ENCODE measurements at places on chromosomes 16 and 17.
A peak's percentile ranks its signal among the peaks of the same experiment; 100 is the strongest.

GRCh38 chr16:66423177-66423576, 3.9 kb upstream of the BEAN1 start:
- no peak for DNase-seq

- no peak for DNase-seq
These were observed 988 bp downstream of the RAP1GAP2 start for GRCh38 chr17:2797226-2797625.

- DNase-seq = no peak
These were observed 19.8 kb downstream of the ITPRIPL2 start for GRCh38 chr16:19133600-19133999.

DNA sequence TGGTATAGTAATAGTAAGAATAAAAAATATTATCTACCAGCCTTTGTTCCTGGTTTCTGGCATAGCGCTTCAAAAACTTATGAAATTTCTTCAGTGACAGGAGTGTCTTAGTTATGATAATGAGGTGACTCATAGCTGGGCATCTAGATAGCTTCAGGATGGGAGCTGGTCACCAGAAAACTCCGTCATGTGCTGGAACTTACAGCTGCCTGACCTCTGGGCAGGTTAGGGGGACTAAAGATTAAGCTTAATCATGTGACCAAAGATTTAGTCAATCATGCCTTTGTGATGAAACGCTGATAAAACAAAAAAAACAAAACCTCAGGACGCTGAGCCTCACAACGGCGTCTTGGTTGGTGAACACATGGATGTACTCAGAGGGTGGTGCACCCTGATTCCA, 154.2 kb downstream of the MYO1D start:
- no peak for DNase-seq

- DNase-seq = no peak
These were observed 174.3 kb upstream of the NLRP1 start for GRCh38 chr17:5758651-5759050.

GRCh38 chr17:7023576-7024401, 939 bp downstream of the BCL6B start:
- DNase-seq = no peak

- no peak for DNase-seq
These were observed 475.0 kb downstream of the HS3ST3B1 start for GRCh38 chr17:14775731-14776492.

GRCh38 chr17:57174591-57174990, 81.7 kb upstream of the MSI2 start:
- no peak for DNase-seq

DNA sequence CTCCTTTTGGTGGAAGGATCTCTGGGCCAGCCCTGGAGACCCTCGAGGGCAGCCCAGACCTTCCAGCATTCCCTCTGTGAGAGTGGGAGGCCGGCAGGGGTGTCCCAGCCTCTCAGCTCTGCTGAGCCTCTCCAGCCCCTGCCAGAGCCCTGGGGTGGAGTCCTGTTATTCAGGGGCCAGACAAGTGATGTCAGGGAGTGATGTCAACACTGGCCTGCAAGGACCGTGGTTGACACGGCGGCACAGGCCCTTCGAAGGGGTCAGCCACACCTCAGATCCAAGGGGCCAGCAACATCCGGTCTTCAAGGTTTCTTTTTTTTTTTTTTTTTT, 231.2 kb downstream of the KATNIP start:
- DNase-seq = no peak

DNA sequence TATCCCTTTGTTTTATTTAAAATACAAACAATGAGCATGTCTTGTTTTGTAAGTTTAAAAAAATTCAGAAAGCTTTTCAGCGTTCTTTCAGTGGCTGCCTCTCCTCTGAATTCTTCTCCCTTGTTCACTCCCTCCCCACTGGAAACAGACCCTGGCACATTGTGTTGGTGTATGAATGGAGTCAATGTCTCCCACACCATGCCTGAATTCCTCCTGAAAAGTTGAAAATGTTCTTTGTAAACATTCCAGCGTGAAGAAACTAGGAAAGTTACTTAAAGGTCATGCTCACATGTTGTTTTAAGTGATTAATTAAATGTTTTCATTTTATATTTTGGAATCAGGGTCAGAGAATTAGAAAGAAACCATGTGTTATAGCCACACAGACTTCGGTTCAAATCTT, 136.9 kb upstream of the DYNLRB2 start:
- DNase-seq = no peak

DNA sequence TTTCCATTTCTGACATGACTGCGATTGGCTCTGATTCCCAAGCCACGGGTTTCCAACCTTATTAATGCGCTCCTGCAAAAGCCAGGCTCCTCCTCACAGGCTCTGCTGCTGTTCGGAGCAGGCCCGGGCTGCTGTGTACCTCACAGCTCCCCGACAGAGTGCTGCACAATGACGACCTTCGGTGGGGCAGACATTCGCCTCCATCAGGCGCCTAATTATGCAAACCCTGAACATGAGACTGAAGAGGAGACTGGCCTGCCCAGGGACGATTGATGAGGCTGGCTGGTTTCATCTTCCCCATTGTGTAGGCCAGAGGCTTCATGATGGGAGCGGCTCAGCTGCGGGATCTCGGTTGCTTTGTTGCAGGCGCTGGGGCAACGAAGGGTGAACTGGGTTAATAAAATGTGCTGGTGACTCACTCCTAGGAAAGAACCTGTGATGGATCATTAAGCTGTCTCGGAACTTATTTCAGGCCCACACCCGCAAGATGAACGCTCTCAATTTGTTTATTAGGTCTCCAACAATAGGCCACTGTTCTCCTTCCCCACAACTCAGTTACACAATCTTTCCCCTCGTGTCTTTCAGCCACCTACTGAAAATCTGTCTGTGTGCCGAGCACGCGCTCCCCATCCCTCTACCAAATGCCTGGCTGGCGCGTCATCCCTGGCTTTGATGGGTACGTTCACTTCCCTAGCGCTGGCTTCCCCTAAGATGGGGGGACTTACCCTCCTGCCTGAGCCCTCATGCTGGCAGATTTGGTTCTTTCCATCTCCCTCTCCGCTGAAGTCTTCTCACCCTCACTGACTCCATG, 27.2 kb upstream of the TOB1 start:
- DNase-seq = no peak

DNA sequence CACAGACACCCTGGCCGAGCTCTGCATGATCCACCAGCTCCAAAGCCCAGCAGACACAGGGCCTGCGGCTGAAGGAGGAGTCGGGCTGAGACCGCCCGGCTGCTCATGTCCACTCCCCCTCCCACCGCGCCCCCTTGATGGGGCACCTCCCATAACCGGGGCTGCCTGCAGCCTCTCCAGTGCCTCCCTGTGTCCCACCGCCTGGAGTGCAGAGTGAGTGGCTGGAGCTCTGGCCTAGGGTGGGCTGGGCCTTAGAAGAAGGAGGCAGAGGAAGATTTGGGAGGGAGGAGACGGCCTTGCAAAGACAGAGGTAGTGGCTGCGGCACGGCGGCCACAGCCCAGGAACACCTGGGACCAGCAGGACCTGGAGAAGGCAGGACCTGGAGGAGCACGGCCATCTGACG, 4.0 kb downstream of the CBFA2T3 start:
- no peak for DNase-seq

GRCh38 chr16:76650582-76650981, 373.4 kb downstream of the CNTNAP4 start:
- DNase-seq = no peak

DNA sequence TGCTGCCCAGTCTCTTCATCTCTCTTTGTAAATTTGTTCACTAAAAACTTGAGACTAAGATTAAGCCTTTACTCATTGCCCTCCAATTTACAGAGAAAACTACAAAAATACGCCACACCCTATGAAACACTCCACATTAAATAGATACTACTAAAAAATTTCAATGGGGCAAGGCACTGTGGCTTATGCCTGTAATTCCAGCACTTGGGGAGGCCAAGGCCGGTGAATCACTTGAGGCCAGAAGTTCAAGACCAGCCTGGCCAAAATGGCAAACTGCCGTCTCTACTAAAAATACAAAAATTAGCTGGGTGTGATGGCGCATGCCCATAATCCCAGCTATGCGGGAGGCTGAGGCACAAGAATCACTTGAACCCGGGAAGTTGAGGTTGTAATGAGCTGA, 3.8 kb downstream of the UBE2O start:
- DNase-seq = no peak

DNA sequence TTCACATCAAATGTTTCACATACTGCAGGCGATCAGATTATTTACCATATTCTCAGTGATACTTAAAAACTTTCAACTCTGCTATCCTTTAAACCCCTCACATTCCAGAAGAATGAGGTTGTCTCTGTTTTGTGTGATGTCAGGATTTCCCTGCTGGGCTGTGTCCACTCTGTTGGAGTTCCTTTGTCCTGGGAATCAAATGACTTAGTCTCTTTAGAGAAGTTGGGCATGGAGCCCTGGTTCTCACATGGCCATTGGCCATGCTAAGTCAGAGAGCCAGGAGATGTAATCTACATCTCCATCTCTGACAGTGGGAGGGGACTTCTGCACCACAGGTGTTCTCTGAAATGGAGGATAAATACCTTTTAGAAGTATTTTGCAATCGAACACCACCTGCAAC, 205.1 kb upstream of the MAF start:
- no peak for DNase-seq

- no peak for DNase-seq
These were observed 23.1 kb downstream of the STAT3 start for GRCh38 chr17:42365136-42365535.

DNA sequence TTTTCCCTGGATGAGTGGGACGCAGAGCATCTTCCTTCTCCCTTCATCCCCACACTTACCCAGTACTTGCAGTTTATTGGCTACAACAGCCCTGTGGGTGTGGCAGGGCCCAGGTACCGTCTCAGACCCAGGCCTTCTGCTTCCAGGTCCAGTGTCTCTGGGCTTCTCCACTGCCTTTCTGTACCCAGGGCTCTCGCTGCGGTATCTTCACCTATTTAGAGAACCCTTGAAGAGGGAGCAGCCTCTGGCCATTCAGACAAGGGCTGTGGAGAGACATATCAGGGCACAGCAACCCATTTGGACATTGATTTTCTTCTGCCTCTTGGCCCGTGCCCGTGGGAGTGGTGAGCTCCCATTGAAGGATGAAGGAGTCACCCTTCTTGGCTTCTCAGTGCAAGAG, 17.3 kb downstream of the TBX4 start:
- no peak for DNase-seq

DNA sequence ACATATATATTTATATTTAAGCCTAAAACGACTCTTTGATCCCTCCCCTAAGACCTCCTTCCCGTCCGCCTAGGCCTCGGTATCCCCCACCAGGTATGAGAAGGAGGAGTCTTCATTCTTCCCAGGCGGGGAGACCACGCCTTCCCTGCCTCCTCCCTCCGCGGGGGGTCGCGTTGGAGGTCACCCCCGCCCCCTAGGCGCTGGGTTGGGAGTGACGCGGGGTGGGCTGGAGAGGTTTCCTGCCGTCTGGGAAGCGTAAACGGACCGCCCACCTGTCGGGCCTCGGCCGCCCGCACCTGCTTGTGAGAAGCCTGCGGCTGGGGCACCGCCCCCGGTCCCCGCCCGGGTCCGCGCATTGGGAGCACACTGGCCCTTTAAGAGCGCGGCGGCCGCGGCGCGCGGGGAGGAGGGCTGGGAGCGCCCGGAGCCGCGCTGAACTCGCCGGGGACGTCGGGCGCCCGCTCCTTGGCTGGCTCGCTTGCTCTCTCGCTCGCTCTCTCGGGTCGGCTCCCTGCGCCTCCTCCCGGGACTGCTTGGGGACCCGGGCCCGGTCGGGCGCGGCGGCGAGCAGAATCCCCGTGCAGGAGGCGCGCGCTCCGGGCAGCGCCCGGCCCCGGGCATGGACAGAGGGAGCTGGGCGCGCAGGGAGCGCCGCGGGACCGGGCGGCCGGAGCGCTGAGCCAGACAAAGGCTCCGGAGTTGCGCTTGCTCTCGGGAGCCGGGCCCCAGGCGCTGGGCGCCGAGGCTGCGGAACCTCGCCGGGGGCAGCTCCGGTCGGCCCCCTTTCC, at the start of gene MMP15:
MMP15 (plus strand) TSS at position 404 of the 788 bp plus-strand sequence. CDS start 597 bp downstream, outside the sequence.
- DNase-seq = peak; percentile 90

- no peak for DNase-seq
These were observed 121.2 kb upstream of the CHMP6 start for GRCh38 chr17:80870401-80870800.

DNA sequence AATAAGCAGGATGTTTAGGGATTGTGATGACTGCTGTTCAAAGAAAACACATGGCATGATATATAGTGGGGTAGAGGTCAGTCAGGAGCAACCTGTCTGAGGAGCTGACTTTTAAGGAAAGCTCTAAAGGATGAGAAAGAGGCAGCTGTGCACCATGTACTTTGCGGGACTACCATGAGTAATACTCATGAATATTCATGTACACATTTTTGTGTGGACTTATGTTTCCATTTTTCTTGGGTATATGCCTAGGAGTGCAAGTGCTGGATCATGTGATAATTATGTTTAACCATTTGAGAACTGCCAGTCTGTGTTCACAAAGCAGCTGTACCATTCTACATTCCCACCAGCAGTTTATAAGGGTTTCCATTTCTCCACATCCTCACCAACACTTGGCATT, 35.8 kb downstream of the BEAN1 start:
- no peak for DNase-seq

- DNase-seq = no peak
These were observed 38.3 kb upstream of the HAPSTR1 start for GRCh38 chr16:9053006-9053601.

DNA sequence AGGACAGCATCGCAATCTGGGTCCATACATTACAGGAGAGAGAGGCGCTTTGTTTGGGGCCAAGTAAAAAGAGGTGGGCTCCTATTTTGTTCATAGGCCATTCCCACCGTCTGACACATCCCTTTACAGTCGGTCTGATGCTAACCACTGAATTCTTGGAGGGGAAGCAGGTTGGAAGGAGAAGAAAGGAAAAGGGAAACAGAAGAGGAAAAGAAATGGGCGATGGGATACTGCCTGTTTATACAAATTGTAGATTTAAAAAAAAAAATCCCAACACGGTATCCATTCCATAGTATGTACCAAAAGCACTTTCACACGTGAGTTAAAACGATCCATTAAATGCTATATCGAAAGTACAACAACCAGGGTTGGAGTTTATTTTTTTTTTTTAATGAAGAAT, 4.0 kb upstream of the ZFHX3 start:
- DNase-seq = no peak

GRCh38 chr16:72134507-72134906, 37.4 kb downstream of the PMFBP1 start:
- DNase-seq = no peak

- no peak for DNase-seq
These were observed 113.2 kb upstream of the MAF start for GRCh38 chr16:79713609-79714309.

GRCh38 chr17:70070305-70071027, 4.6 kb upstream of the KCNJ16 start:
- DNase-seq = no peak

- DNase-seq = no peak
These were observed 36.1 kb downstream of the GOSR1 start for GRCh38 chr17:30513346-30513745.

GRCh38 chr16:11674818-11675560, 6.7 kb downstream of the SNN start:
- no peak for DNase-seq

- DNase-seq = no peak
These were observed 187.1 kb downstream of the TMEM114 start for GRCh38 chr16:8402981-8403843.

GRCh38 chr16:69834807-69835466, 72.8 kb downstream of the WWP2 start:
- no peak for DNase-seq

GRCh38 chr17:7651097-7651664, 455 bp downstream of the ATP1B2 start:
- no peak for DNase-seq
